ENCODE measurements at places on chromosomes 3 and 15.

DNA sequence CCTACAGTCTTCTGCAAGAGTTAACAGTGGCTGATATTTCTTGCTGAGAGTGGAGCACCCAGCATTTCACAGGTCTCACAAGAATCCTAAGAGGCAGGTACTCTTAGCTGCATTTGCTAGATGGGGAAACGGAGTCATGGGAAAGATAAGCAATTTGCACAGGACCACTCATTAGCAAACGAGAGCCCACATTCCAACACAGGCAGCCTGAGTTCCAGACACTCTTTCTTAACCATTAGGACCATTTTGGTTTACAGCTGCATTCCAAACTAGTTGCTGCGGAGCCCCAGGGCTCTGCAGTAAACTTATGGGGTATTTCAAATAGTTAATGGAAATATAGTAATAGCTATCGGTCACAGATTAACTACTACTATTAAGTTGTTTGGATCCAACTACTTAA lies 42.5 kb downstream of the LYZL4 start:
- no peak for DNase-seq

DNA sequence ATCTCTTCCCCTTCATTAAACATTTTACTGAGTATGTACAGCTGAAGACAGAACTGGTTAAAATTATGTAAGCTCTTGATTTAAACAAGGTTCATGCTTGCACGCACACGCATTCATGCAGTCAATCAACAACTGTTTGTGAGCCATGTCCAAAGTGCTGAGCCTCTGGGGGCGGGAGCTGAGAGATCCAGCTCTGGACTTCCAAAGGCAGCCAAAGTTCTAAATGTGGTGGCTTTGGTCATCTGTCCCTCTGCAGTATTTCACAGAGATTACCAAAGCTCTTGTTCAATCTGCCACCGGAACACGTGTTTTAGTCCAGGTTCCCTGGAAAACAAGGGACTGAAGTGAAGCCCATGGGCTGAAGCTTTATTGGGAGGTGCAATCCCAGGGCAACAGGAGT lies 52.4 kb upstream of the SNRPA1 start:
- no peak for DNase-seq

GRCh38 chr3:69791919-69792399 lies 52.7 kb downstream of the MITF start:
- no peak for DNase-seq

- DNase-seq: peak; percentile 29
Measured at GRCh38 chr3:187777331-187777941, 32.2 kb upstream of the BCL6 start.

DNA sequence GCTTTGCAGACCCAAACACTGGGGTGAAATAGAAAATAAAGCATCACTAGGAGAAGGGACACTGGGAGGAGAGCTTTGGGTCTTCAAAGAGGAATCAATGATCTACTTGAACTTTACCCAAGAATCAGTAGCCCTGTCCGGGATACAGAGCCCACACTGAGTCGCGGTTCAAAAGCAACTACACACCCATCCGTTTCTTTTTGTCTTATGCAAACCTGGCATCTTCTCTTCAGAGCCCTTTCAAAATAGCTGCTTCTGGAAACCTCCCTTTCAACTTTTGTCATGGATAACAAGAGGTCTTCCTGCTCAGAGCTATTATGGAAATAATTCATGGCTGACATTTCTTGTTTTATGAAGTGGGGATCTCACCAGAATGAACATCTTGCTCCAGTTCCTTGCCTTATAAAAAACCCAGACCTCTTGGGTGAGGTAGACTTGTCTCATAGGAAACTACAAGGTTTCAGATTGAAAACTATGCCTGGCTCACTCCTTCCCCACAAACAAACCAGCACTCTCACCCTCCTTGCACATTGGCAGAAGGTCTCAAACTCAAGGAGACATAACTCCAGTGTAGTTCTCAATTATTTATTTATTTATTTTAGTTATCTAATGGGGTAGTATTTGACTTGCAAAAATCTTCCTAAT lies 115.1 kb upstream of the ARHGEF3 start:
- DNase-seq: no peak

DNA sequence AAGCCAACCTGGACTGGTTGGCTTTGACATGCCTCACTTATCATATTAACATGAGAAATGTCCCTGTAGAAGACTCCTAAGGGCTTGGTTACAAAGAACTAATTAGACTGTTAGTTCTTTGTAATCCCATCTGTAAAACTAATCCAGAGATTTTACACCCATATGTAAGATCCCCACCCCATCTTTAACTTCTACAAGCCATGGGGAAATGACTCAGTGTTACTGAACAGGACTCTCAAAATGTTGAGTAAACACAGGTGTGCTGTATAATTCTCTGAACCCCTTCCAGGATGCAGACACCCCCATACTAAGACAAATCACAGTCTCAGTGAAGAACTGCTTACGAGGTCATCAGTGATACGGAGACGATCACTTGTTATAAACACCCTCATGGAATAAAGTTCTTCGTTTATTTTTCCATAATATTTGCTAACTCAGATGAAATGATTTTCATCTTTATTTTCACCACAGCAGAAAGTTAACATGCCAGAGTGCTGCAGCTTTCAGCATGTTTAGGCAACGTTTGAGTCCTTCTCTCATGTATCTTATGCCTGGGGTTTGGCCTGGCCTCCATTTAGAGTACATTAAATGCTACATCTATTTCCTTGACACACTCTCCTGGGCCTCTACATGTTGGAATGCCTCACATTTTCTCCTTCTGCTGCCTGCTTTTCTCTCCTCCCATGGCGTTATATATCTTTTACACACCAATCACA lies 55.3 kb upstream of the LEKR1 start:
- DNase-seq: no peak

DNA sequence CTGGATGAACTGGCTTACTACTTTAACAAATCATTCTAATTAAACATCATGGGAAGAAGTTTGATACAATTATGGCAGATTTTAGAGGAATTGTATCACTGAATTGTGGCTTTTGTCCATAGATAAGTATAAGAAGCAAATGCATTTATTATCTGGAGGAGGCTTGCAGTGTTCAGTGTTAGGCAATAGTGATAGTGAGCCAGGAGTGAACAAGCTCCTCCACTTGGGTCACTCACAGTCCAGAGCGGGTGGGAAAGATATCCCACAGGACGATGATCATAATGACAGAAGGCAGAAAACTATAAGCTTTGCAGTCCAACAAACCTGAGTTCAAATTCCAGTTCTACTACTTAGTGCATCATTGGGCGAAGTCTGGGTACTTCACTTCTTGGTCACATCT lies 64.0 kb upstream of the VILL start:
- no peak for DNase-seq

DNA sequence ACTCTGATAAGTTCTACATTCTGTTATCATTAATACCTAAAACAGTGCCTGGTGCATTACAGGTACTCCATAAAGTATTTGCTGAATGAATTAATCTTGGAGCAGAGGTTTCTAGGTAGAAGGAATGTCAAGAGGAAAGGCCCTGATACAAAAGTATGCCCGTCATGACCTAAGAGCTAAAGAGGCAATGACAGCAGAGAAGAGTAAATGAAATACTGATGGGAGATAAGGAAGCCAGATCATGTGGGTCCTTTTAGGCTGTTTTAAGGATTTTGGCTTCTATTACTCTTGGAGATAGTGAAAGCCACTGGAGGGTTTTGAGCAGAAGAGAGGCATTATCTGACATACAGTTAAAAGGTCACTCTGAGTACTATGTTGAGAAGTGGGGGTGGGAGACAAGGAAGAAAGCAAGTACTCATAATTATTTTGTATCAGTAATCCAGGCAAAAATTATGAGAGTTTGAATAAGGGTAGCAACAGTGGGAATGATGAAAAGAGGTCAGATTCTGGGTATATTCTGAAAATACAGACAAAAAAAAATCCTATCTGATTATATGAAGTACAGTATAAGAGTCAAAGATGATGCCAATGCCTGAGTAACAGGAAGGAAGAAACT lies 48.3 kb downstream of the DENND4A start:
- DNase-seq: no peak

- DNase-seq: no peak
Measured at GRCh38 chr3:182005701-182006100, 294.0 kb downstream of the SOX2 start.

DNA sequence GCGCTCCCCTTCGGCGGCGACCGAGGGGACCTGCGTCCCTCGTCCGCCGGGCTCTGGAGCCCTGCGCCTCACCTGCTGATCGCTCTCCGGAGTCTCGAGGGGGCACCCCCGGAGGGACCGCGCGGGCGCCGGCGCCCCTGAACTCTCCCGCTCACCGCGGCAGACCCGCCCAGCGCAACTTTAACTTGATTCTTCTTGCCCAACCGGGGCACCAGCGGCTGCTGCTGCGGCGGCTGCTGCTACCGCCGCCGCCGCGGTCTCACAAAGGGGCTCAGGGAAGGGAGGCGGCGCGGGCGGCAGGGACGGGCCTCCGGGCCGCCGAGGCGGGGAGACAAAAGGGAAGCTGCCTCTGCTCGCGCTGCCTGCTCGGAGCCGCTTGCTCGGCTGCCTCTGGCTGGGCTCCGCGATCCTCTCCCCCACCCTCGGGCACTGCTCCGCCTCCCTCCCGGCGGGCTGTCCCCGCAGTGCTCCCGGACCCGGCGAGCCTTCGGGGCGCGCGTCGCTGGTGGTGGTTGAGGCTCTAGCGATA lies at the start of gene PPM1L:
Gene PPM1L (plus strand): TSS at position 456 of the 529 bp plus-strand sequence.
- peak; percentile 75 for DNase-seq

- DNase-seq: no peak
Measured at GRCh38 chr3:144200466-144200865, 228.8 kb downstream of the DIPK2A start.

DNA sequence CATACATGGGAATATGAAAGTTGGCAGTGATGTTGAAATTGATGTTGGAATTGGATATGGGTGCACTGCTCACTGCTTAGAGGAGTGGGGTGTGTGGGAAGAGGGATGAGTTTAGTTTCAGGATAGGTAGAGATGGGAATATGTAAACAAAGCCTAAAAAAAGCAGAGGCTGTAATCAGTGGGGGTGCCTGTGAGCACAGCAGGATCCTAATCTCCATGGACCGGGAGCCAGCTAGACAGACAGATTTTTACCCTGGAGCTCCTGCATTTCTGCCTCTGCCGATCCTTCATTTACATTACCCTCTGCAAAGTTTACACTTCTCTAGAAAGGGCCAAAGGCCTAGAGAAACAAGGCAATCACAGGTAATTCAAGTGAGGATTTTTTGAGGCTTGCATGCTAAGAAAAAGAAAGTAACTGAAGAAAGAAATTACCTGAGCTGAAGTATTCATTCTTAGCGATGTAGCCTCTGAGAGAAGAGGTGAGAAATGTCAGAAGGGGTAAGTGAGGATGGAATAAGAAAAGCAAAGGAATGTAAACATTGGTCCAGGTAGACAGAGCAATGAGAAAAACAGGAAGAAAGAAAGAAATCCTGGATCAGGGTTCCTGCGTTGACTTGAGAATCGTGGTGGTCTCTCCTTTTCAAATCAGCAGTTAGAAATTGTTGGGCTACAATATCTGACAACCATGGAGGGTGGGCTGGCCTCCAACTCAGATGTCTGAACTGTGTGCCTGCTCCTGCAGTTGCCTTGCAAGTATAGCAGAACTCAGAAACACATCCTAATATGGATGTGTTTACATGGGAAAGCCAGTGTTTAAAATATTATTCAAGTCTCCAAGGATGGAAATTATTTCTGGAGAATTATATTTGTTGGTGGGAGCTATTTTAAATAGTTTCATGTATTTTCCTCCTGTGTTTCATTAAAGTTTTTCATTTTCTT lies 79.8 kb downstream of the CRTC3 start:
- DNase-seq: no peak

DNA sequence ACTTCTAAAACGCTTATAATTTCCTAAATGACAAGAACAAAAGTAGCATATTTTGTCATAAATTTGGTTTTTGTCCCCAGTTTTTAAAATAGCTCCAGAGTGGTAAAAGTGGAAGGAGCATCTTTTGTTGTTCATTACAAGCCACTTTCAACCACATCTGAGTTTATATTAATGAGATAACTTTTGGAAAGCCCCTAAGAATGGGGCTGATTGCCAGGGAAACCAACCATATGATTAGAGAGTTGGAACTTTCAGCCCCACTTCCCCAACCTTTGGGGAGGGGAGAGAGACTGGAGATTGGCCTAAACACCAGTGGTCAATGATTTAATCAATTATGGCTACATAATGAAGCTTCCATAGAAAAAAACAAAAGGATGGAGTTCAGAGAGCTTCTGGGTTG lies 57.4 kb downstream of the CPA3 start:
- DNase-seq: no peak

DNA sequence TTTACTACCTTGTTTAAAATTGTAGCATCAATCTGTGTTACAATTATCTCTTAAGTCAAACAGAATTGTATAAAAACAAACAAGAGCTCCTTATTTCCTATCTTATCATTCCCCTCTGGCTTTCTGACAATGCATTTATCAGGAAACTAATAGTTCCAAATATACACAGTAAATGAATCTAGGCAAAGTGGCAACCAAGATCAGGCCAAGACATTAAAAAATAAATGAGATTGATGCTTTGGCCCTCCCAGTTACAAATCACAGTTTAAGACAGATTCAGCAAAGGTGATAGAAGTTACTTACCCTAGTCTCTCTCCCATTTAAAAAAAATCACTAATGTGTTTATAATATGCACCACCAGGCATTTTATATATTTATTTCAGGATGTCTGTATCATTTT lies 236.7 kb downstream of the EPHA3 start:
- no peak for DNase-seq

DNA sequence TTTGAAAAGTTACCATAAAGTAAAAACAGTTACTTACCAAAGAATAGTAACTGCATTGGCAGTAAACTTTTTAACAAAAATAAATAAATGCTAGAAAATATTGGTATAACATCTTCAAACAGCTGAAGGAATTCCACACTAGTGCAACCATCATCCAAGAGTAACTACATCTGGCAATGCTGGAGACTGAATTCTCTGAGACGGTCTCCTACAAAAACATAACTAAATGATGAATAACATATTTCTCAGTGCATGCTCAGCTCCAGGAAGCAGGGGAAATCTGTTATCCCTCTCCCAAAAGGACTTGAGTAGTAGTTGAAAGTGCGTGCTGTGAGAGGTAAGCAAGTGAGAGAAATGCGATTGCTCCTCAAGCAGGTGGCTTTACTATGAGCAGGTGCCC lies 526.8 kb upstream of the CCDC54 start:
- DNase-seq: no peak

DNA sequence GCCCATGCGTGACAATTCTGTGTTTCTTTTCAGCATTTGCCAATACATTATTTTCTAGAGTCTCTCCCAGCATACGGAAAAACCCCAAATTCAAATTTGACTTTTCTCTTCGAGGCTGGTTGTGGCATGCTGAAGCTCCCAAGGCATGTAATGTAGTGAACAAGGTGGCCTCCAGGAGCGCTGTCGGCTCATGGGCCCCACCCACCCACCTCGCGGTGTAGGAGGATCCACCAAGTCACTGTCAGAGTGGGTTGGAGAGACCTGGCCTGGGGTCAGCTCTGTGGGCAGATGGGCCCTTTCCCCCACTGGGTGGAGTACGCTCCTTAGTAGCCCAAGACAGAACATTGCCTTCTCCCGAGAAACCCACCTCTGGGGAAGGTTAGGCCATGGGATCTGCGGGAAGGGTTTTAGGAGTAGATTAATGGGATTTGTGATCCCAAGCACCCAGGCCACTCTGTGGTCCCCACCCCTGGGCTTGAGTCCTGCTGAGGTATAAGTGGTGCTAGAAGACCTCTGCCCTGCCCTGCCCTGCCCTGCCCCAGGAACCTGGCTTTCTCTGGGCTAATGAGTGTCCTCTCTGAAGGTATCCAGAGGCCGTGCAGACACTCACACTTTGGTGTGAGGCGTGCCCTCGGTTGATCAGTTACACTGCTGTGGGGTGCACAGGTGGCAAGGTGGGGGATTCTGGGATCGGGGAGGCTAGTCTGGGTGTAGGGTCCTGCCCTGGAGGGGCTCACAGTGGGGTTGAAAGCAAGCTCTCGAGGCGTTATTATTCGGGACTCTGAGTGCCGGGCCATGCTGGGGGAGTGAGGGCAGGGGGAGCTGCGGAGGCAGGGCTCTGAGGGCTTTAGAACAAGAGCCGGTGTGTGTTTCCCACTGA lies 97.9 kb downstream of the APBA2 start:
- no peak for DNase-seq
